SK-N-SH treated with all-trans-retinoic acid at 6 μM for 48 hours (cell line): ENCODE measurements at places on chromosomes 6 and 20.

GRCh38 chr6:47455533-47456209 is 21.9 kb upstream of the CD2AP start:
- ATAC-seq = no peak

DNA sequence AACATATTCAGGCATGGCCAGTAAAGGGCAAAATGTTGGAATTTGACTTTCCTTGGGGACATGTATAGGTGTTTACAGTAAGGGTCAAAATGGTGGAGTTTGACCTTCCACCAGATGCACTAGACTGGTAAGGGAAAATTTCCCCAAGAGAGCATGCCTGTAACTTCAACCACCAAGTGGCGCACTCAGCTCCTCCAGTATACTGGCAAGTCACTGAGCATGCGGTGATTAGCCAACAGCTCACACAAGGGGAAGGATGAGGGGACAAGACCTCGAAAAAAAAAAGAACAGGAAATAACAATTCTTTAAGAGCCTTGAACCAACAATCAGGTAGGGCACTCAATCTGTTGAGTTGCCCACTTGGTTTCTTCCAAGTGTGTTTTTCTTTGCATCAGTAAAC is 140.9 kb downstream of the EYS start:
- ATAC-seq = no peak

DNA sequence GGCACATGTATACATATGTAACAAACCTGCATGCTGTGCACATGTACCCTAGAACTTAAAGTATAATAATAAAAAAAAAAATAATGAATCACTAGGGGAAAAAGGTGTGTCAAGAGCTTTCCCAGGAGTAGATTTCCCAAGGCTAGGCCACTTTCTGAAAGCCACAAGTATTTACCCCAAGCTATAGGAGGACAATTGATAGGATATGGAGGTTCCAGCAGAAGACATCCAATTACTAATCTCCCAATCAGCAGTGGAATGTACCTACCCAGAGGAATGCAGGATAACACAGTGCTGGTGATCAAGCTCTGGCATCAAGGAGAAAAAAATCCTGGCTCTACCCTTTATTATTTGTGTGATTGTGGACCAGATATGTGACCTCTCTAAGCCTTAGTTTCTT is 562.7 kb downstream of the RFPL4B start:
- no peak for ATAC-seq

- no peak for ATAC-seq
These were observed 512.8 kb upstream of the CITED2 start for GRCh38 chr6:139887275-139887674.

- ATAC-seq = no peak
These were observed 42.6 kb downstream of the RAB44 start for GRCh38 chr6:36739947-36740817.

DNA sequence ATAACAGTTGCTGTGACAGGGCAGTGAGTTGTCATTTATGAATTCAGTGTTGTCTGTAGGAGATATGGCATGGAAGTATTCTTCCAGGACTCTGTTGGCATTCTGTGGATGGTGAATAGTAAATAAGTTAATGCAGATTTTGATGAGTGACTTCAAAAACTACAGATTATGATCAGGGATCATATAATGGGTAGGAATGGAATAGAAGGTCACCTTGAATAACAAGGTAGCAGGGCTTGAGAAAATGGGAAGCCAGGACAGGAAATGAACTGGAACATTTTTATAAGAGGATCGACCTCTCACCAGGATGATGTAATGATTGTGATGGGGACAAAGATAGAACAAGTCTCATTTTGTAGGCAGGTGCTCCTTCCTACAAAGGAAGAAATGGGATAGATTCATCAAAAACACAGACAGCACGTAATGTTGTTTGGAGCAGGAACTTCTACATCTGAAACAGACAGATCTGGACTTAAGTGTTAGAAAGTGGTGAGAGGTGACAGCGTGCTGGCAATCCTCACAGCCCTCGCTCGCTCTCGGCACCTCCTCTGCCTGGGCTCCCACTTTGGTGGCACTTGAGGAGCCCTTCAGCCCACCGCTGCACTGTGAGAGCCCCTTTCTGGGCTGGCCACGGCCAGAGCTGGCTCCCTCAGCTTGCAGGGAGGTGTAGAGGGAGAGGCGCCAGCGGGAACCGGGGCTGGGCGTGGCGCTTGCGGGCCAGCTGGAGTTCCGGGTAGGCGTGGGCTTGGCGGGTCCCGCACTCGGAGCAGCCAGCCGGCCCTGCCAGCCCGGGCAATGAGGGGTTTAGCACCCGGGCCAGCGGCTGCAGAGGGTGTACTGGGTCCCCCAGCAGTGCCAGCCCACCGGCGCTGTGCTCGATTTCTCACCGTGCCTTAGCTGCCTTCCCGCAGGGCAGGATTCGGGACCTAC is 30.8 kb upstream of the SSR1 start:
- ATAC-seq = no peak

GRCh38 chr6:64220801-64221200 is 585.2 kb downstream of the PHF3 start:
- no peak for ATAC-seq

DNA sequence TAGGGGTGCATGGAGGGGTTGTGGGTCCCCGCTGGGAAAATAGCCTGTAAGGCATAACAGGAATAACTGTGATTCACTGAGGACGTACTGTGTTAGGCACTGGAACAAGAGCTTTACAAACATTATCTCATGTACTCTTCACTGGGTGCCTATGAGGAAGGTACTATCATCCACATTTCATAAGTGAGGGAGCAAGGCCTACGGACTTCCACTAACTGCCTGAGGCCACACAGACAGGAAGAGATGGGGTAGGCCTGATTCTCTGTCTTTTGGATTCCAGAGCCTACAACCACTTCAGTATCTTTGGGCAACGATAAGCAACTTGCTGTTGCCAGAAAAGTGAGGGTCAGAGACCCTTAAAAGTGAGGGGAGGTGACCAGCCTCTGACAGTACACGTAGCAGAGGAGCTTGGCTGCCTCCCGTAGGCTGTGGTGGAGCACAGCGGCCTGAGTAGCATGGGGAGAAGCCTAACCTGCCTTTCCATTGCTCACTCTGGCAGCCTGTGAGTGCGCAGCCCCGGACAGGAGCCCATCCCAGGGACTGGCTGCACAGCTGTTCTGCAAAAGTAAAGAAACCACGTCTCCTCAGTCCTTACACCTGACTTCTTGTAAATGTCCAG is 30.4 kb downstream of the PSMB1 start:
- peak; percentile 94 for ATAC-seq

- ATAC-seq = peak; percentile 33; the same call in 2 of the 3 replicates
These were observed 66.8 kb upstream of the CD93 start for GRCh38 chr20:23152902-23153301.

DNA sequence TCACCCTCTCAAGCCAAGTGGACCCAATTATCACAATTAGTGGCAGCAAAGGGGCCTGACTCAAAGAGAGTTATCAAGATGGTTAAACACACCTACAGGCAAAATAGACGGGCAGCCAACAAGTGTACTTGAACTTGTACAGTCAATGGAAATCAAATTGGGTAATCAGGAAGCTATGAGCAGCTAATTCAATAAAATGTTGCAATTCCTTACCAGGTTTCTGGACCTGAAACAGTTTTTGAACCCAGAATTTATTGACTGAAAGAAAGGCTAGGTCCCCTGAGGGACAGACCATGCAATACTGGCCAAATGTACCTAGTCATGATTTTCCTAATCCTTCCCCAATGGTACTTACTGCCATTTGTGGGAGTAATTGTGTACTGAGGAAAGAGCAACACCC is 679.8 kb downstream of the EPM2A start:
- ATAC-seq = no peak

DNA sequence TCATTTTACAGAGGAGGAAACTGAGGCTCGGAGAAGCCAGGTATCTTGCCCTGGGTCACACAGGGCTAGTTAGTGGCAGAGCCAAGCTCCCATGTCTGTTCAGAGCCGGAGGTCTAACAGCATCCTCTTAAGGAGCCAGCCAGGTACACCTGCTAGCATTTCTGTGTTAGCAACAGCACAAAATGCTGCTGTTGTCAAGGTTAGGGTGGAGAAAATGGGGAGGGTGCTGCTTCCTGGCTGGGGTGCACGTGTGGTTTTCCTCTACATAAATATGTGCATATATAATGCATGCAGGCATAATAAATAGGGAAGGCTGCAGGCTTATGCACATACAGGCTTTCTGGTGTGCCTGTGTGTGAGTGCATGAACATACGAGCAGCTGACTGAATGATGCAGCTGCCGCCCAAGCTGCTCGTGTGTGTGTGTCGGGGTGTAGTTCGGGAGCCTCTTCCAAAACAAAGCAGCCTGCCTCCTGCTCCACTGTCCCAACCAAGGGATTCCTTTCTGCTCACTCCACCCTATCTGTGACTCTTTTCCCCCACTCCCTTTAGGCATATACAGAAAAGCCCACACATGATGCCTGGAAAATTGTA is 86.6 kb downstream of the CD40 start:
- ATAC-seq = no peak

GRCh38 chr6:119890470-119890869 is 540.9 kb upstream of the MAN1A1 start:
- ATAC-seq = no peak

DNA sequence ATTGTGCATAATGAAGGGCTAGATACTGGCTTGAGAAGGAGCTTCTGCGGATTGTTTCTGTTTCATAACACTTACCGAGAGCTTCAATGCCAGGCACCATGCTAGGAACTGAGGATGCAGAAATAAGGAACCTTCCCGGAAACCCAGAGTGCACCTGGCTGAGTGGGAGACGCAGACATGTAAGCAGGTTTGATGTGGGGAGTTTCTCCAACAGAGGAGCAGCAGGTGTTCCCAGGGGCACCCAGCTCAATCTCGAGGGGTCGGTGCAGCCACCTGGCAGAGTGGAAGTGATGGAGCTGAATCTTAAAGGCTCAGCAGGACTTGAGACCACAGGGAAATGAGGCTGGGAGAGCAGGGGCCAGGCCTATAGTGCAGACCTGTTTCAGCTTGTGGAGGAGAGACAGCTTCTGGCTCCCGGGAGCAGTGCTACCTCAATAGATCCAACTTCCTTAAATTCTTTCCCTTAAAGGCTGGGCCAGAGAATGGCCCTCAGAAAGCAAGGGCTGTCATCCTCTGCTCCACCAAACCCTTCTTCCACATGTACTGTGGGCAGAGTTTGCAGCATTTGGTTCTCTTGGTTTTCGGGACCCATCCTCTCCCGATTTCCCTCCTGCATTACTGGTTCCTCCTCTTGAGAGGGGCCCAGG is 27.8 kb upstream of the SRC start:
- ATAC-seq = no peak

GRCh38 chr6:85357651-85358050 is 92.2 kb upstream of the NT5E start:
- ATAC-seq = no peak

DNA sequence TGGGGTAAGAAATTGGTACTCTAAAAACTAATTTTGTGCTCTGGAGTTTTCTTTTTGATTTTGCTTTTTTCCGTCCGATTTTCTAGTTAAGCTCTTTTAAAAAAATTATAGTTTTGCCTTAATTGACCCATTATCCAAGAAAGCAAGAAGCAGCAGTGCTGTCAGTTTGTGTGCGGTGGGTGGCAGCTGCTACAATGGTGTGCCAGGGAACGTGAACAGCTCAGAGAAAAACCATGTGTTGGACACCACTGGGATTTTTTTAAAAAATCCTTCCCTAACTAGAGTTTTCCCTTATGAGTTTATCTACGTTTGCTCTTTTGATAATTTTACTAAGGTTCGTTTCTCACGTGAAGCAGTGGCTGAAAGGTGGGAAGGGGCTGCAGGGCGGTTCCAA is 8.0 kb downstream of the MAP3K5 start:
- ATAC-seq = no peak

DNA sequence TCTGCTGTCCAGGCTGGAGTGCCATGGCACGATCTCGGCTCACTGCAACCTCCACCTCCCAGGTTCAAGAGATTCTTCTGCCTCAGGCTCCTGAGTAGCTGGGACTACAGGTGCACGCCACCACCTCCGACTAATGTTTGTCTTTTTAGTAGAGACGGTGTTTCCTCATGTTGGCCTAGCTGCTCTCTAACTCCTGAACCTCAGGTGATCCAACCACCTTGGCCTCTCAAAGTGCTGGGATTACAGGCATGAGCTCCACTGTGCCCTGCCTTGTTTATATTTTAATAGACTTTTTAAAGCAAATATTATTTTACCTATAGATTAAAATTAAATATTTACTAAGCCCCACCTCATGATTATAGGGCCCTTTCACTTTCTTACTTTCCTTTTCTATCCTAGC is 483.2 kb upstream of the EPHA7 start:
- ATAC-seq = no peak

DNA sequence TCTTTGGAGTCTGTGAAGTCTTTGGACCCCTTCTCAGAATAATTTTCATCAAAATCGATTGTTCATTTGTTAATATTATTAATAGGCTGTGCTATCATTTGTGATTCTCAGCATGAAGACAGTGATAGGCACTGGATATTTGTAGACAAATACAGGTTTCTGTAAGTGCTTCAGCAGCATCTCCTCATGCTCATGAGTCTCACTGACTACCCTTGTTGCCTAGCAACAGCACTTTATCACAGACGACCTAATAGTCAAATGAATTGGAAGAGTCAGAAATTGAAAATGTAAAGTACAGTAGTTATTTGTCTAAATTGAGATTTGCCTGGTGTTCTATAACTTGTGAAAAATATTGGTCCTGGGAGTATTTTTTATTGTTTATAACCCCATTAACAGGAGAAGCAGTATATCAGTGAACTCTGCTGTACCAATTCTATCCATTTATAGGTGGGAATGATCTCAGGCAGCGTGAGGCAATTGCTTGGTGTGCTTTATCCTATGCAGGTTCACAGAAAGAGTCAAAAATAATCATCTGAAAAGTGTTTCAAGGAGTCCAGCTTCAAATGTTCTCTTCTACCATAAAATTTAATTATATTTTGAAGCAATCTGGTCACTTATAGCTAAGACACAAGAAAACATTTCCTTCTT is 684.6 kb downstream of the RFPL4B start:
- ATAC-seq = peak; percentile 27; the same call in 2 of the 3 replicates

DNA sequence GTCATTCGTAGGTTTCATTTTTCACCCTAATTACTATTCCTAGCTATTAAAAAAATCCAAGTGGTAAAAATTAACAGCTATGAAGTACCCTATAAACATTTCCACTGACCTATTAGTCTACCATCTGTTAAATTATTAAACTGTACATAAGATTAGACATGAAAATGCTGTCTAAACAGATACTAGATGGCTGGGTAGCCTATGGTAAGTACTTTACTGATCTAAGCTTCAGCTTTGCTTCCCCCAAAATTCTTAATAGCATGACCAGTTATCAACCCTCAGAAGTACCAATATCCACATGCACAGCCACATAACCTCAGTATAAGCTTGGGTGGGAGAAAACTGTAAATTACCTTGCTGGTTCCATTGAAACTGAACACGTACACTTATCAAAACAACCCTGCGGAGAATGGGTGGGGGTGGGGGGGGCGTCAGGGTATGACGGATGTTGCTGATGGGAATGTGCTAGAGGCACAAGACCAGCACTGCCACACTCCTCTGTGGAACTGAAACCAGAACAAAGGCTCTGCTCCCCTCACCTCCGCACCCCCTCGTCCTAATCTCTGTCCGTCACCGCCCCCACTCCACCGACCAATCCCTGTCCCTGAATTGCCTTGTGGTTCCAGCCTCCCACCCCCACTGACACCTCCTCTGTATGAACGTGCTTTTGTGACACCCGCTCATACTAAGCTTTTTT is 45.3 kb downstream of the B4GALT5 start:
- no peak for ATAC-seq
